ENCODE measurements at places on chromosomes 5 and 9.

- peak; percentile 51 for DNase-seq
Measured at GRCh38 chr9:113349445-113350094, at the start of gene BSPRY. Gene BSPRY (plus strand): TSS chr9:113349541. CDS start chr9:113349580, 39 bp downstream.

DNA sequence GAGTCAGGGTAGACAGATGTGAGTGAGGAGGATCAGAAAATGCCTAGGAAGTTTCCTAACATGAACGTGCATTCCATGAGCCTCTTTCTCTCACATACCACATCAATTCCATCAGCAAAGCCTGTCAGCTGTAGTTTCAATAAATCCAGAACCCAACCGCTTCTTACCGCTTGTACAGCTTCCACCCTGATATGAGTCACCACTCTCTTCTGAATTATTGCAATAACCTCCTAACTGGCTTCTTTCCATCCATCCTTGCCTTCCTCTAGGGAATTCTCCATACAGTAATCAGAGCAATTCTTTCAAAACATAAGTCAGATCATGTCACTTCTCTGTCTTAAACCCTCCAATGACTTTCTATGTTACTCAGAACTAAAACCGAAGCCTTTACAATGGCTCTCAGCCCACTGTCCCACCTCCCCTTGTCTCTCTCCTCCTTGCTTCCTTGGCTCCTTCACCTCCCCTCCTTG is 8.1 kb upstream of the RAD23B start:
- DNase-seq, result no peak

DNA sequence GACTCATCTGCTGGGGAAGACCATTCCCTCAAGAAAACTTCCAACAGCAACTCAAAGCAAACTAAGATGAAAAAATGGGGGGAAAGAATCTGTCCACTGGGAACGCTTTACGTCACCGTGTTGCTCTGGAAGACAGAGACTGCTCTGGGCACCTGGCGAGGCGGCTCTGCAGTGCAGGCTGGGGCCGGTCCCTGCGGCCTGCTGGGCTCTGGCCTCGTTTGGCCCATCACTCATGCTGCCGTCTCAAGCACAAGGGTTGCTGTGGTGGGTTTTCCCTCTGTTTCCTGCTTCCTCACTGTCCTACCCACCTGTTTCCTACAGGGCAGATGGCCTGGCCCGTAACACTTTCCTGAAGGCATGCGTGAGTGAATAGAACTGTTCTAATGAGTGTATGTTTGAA is 92.9 kb upstream of the OTULINL start:
- DNase-seq, result no peak

- no peak for DNase-seq
Measured at GRCh38 chr5:107640568-107640967, 30.2 kb downstream of the EFNA5 start.

- no peak for DNase-seq
Measured at GRCh38 chr9:97682242-97682641, 14.9 kb downstream of the XPA start.

DNA sequence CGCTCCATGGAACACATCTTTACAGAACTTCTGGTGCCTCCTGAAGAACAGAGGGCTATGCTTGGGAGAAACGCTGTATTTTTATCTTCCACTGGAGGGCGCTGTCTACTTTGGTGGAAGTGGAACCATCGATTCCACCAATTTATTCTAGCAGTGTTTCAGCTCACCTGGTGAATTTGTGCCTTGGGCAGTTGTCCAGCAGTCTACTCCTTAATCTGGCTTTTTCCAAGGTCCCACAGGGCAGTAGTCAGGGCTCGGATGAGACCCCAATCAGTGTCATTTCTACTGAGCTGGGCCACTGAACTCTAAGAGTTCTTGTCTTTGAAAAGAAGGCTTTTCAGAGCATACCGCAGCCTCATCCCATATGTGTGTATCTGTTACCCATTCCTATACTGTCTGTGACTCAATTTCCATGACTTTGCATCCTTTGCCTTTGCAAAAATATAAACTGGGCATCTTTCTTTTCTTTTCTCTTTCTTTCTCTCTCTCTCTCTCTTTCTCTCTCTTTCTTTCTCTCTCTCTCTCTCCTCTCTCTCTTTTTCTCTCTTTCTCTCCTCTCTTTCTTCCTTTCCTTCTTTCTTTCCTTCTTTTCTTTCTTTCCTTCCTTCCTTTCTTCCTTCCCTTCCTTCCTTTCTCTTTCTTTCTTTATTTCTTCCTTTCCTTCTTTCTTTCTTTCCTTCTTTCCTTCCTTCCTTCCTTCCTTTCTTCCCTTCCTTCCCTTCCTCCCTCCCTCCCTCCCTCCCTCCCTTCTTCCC is 138.4 kb upstream of the ZNF618 start:
- DNase-seq, result peak; percentile 62

DNA sequence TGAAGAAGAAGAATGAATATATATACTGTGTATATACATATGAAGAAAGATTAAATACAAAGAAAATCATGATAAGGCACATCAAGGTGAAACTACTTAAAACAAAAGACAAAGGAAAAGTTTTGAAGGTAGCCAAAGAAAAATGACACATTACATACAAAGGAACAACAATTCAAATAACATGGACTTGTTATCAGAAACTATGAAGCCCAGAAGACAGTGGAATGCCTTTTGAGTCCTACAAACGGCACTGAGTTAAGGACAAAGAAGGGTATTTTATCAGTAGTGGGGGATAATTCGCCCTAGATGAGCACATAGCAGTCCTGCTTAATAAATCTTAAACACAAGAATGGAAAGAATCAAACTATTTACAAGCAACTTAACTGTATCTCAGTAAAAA is 77.8 kb downstream of the CAAP1 start:
- DNase-seq, result no peak
